ENCODE measurements at places on chromosomes 5 and 9.

DNA sequence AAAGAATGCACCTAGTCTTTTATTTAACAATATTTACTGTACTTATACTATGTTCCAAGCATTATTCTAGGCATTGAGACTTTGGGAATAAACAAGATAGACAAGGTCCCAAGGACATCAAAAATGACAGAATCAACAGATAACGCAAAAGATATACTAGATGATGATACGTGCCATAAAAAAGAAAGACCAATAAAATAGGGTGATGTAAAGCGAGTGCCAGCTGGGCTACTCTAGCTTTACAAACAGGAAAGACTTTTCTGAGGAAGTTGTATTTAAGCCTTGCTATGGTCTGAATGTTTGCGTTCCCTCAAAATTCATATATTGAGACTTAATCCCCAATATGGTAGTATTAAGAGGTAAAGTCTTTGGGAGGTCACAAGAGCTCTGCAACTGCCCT is 310.2 kb upstream of the RGMB start:
- no peak for DNase-seq

GRCh38 chr5:127649018-127649439 is at the start of gene CTXN3:
Gene CTXN3, plus strand, starts transcription at chr5:127649082. Its CDS starts 8,440 bp downstream, at chr5:127657522.
- DNase-seq = no peak

- no peak for DNase-seq
Measured at GRCh38 chr5:102818345-102818744, 63.2 kb downstream of the PAM start.

DNA sequence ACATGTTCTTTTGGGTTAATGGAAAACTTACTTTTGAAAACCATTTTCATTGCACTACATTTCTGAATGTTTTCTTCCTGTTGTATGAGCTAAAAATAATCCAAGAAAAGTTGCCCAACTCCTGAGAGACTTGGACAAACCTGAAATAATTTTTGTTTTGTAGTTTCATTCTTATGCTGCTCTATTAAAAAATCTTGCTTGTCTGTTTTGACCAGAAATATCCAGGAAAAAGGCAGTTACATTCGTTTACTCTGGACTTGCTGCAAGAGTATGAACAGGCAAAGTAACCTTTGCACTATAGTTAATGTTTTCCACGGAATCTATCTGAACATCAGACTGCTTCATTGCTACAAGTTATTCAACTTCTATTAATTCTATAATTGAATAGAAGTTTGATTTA is 200.1 kb upstream of the DAB2 start:
- DNase-seq = no peak

DNA sequence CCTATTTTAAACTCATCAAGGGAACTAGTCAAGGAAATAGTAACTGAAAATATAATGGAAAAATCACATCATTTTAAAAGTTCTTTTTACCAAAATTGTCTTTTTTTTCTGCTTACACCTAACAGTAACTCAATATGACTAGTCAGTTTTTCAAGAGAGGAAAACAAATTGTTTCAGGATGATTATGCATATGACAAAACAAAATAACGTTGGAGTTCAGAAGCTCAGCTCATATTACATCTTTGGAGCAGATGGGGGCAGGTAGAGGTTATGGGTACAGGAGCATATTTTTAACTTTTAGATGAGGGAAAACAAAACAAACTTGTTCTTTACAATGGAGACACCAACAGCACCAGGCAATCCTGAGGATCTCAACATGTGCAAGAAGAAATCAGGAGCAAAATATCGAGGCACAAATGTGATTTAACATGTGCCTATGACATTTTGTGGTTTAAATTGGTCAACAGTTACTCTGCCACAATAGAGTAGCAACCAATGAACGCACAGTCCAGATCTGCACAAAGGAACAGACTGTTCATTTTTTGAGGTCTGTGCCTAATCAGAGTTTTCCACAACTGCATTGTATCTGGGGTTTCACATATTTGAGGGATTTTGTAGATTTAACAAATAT is 659.0 kb downstream of the ANXA1 start:
- no peak for DNase-seq

DNA sequence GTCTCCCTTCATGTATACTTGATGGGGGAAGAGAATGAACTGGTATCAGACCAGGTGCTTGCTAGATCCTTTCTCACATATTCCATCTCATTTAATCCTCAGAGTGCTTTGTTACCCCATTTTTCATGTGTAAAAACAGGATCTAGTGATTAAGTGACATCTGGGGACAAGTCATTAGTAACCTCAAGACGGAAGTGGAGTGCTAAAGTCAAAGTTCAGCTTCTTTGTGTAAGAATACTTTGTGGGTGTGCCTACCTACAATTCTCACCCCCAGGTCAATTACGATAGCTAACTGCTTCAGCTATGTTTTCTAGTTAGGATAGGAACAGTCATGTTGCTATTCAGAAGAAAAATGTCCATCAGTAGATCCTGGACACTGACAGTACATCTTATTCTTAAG is 3.1 kb upstream of the FAM120AOS start:
- no peak for DNase-seq

DNA sequence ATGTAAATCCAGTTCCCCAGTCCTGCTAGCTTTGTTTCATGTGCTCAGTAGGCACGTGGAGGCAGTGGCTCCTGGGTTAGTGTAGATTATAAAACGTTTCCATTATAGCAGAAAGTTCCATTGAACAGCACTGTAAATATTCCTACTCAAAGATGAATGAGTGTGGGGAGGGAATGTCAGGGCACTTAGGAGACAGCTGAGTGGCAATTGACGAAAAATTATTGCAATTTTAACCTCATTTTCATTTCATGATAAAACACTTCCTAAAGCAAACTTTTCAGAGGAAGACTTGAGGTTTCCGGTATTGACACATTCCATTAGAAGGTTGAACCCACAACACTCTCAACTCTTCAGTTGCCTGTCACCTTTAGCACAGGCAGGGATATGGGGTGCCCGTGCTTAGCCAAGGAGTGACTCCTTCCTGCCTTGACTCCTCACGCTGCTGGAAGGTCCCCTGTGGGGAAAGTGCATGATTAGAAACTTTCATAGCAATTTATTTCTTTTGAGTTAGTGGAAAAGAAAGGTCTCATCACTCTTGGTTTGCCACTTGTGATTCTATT is 41.2 kb downstream of the SLC46A2 start:
- DNase-seq = no peak

- no peak for DNase-seq
Measured at GRCh38 chr5:80187421-80188090, 68.3 kb downstream of the SERINC5 start.

DNA sequence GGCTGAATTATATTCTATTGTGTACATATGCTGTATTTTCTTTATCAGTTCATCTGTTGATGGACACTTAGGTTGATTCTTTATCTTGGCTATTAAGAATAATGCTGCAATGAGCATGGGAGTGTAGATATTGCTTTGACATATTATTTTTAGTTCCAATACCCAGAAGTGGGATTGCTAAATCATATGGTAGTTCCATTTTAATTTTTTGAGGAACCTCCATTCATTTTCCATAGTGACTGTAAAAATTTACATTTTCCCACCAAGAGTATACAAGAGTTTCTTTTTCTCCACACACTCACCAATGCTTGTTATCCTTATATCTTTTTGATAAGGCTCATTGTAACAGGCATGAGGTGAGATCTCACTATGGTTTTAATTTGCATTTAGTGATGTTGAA is 19.4 kb downstream of the JAK2 start:
- DNase-seq = no peak

DNA sequence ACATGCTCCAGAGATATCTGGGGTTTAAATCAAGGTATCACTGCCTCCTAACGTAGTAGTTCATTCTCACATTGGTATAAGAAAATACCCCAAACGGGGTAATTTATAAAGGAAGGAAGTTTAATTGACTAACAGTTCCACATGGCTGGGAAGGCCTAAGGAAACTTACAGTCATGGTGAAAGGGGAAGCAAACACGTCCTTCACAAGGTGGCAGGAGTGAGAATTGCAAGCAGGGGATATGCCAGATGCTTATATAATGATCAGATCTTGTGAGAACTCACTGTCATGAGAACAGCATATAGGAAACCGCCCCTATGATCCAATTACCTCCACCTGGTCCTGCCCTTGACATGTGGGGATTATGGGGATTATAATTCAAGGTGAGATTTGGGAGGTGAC is 1280.2 kb upstream of the C9orf72 start:
- no peak for DNase-seq

DNA sequence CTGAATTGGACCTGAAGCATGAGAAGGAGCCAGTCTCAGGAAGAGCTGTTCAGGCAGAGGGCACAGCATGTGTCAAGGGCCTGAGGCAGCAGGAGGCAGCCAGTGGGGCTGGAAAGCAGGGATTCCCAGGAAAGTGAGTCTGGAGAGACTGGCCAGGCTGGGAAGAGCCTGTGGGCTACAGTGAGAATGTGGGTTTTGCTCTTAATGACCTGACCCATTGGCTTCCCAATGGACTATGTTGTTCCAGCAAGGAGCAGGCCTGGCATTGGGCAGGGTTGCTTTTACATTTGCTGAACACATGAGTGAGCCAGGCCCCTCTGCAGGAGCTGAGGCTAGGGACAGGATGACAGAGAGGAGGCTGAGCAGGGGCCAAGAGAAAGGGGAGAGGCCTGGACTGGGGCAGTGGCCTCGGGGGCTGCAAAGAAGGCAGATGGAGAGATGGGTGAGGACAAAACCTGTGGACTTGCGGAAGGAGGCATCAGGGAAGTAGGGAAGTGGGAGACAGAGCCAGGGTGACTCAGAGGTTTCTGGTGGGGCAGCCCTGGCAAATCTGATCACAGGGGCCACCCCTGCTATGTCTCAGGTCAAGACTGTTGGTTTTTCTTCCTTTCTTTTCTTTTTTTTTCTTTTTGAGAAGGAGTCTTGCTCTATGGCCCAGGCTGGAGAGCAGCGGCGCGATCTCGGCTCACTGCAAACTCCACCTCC is 65.9 kb upstream of the NEK6 start:
- DNase-seq = no peak

DNA sequence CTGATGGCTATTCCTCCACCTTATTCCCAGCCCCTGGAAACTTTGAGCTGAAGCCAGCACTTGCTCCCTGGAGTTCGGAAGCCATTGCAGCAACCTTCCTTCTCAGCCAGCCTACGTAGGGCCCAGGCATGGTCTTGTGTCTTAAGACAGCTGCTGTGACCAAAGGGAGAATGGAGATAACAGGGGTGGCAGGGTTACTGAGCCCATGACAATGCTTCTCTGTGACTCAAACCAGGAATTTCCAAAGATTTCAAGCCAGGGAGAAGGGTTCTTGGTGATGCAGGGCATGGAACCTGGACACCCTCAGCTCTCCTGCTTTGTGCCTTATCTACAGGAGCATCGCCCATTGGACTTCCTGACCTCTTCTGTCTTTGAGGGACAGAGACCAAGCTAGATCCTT is 12.2 kb downstream of the SLC31A2 start:
- no peak for DNase-seq

DNA sequence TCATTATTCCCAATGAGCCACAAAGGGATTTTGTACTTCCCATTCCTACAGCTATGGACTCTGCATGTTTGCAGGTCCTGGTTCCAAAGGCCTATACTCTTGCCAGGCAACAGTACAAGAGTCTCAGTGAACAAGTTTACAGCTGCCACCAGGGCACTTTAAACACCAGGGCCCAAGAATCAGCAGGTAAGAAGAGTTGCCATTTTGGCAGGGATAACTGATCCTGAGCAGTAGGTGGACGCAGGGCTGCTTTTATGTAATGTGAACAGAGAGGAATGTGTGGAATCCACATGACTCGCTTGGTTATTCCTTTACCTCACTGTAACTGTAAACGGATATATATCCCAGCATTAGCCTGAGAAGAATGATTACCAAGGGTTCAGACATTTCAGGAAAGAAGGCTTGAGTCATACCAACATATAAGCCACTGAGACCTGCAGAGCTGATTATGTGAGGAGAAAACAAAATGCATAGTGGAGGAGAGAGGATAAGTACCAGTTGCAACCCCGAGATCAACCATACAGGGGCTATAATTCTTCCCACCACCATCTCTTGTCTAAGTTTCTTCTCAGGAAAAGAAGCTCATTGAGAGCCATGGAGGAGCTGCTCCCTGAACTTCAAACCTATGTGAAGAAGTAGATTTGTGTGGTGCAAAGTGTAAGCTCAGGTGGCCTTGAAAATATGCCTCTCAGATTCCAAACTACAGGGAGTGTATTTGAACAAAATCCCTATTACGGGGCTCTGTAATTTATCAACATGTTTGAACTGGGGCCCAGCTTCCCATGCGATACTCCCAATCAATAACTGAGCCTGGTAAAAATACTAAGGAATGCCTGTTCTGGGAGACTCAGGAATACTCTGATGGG is 24.6 kb downstream of the RAPGEF6 start:
- no peak for DNase-seq

DNA sequence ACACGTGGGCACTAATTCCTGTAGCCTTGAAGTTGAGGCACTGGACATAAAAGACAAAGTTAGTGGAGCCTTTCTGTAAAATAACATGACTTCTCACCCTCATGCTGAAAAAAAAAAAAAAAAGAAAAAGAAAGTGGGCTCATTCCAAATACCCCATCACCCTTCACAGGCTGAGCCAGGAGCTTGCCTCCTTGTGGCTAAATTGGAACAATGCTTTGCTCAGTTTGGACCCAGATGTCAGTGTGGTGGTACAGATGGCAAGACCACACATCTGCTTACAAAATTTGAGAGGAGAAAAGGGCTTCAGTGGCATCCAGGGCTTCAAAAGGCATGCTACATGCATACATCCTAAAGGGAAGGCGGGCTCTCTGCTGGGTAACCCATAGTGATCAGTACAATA is 342.8 kb downstream of the EBF1 start:
- no peak for DNase-seq

DNA sequence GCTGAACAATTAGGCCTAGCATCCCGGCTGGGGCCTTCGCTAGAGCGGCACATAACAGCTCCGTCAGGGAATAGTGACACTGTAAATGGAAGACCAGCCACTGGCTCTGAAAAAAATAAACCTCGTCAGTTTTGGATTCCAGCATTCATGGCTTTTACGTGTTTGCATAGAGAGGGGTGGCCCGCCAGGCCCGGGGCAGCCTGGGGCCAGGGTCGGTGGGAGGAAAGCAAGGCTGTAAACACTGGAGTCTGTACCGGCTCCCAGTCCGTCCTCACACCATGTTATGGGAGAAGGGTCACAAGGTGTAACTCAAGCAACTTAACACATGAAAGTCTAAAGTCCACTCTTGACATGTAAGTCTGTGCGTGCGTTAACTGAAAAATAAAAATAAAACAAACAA is 11.2 kb downstream of the CCNI2 start:
- no peak for DNase-seq

GRCh38 chr5:178625679-178626483 is 969 bp downstream of the CLK4 start:
- peak; percentile 30 for DNase-seq

DNA sequence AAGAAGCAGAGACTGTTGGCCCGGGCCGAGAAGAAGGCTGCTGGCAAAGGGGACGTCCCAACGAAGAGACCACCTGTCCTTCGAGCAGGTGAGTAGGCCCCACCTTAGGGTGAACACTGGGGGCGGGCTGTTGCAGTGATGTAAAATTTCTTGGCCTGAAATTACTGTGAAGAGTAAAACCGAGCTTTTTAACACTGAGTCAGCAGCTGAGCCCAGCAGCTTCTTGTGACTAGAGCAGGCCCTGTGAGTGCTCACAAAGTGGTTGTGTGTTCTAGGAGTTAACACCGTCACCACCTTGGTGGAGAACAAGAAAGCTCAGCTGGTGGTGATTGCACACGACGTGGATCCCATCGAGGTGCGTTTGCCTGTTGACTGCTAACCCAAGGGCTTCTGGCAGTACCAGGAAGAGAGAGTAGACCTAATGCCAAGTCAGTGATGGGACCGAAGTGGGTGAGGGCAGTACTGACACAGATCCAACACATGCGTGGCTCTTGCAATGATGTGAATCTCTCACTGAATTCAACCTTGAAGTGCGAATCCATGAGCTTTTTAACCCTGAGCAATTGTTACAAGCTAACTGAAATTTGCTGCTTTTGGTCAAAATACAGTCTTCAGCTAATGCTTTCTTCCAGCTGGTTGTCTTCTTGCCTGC is 2.1 kb downstream of the RPL7A start:
- DNase-seq = no peak
